ENCODE measurements at places on chromosomes 6 and 20.
A peak's percentile ranks its signal among the peaks of the same experiment; 100 is the strongest.

- peak; percentile 68 for DNase-seq
Measured at GRCh38 chr6:41451515-41452163, 94.5 kb upstream of the FOXP4 start.

DNA sequence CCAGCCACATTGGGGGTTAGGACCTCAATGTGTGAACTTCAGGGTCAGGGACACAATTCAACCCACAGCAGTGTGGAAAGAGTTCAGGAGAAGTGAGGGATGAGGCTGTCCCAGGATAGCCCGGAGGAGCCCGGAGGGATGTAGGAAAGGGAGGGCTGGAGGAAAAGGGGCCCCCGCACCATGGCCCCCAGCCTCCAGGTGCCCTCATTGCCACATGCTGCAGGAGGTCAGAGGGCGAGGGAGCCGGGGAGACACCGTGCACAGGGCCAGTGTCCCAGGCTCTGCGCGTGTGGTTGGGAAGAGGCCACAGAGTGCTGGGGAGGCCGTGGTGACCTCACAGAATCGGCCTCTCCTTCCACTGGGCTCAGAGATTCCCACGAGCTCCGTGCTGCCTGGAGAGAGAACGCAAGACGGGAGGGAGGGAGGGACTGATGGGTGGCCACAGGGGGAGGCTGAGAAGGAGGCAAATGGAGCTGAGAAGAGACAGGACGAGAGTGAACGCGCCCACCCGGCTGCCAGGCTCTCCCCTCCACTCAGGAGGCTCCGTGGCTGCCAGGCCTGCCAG is 215.1 kb downstream of the DLL1 start:
- DNase-seq, result no peak

- peak; percentile 67 for DNase-seq
Measured at GRCh38 chr20:32678948-32679347, 5.2 kb upstream of the C20orf203 start.

GRCh38 chr6:150600010-150600300 is 270 bp downstream of the PLEKHG1 start:
- no peak for DNase-seq

DNA sequence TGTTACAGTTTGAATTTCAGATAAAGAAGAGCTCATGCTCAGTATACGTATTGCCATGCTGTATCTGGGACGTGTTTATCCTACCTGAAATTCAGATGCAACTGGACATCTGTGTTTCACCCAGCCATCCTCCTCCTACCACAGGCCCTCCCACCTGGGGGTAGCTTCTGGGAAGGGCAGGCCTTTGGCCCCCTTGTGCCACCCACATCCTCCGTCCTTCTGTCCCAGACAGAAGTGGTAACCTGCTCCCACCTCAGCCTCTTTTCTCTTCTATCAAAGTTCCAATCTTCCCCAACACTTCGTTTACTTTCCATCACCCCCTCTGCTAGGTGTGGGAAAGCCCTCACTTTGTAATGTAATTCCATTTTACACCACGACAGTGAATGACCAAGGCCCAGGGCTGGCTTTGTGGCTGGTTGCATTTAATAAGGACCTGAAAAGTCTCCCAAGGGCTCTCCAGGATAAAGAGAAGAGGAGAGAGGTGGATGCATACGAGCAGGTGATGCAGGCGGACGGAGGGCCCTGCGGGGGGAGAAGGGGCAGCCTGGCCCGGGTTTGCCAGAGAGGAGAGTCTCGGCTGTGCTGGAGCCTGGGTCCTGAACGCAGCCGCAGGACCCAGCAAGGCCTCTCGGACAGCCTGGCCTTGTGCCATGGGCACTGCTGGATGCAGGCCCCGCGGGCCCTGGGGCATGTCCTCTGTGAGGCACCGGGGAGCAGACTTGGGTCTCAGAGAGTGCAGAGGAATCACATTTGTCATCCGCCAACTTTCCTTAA is 98.4 kb downstream of the PSMB1 start:
- no peak for DNase-seq
